ENCODE measurements at places on chromosomes 5 and 9. TPM values are rescaled to one million over a fixed set of nuclear protein-coding genes. Genes with fewer than 3 reads are reported as not detected.
A peak's percentile ranks its signal among the peaks of the same experiment; 100 is the strongest.

Gene FAM219A
- total RNA-seq = 16.5 TPM

GRCh38 chr9:136007934-136008692, 46.9 kb upstream of the UBAC1 start:
- H3K27me3 ChIP-seq = no peaks in the 10 kb centered on the region
- H3K36me3 ChIP-seq = no peaks in the 10 kb centered on the region
- no peaks in the 10 kb centered on the region for H3K4me1 ChIP-seq
- no peak overlapping the region for H3K27ac ChIP-seq
- no peak overlapping the region for H3K4me3 ChIP-seq
- no peak for DNase-seq

DNA sequence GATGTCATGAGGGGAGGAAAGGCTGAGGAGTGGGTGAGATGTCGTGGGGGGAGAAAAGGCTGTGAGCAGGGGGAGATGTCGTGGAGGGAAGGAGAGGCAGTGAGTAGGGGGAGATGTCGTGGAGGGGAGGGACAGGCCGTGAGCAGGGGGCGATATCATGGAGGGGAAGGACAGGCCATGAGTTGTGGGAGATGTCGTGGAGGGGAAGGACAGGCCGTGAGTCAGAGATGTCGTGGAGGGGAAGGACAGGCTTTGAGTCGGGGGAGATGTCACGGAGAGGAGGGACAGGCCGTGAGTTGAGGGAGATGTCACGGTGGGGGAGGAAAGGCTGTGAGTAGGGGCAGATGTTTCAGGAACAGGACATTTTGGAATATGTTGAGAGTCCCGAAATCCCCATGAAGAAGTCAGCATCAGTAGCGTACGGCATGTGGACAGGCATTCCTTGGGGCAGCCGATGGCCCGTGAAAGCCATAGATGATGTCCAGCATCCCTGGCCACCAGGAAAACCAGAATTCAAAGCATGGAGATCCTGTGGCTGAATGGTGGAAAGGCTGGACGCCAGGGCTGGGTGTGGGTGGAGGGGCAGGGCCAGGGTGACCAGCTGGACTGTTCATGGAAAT, 8.3 kb upstream of the SLC6A19 start:
- H3K36me3 ChIP-seq = no peaks in the 10 kb centered on the region
- no peak overlapping the region for H3K4me3 ChIP-seq
- no peak overlapping the region for H3K27ac ChIP-seq
- H3K4me1 ChIP-seq = no peaks in the 10 kb centered on the region

DNA sequence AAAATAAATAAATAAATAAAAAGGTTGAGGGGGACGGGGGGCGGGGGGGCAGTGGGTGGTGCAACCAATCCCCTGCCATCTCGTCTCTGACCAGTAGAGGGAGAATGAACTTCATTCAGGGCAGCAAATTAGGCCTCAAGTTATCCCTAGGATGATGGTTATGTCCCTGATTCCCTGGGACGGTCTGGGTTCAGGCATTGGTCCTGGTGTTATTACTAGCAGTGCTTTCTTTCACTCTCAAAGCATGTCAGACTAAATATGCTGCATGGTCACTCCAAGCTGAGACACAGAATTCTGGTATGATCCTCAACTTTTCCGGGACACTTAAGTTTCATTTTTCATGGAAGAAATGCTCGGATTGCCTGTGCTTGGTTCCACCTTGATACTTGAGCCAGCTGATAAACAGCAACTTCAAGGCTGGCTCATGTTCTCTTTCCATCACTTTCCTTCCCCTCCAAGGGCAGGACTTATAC, 59.4 kb downstream of the DAP start:
- peaks cover 27% of the 10 kb centered on the region for H3K4me1 ChIP-seq
- peak; percentile 39 for DNase-seq
- no peaks in the 10 kb centered on the region for H3K27me3 ChIP-seq
- peak overlapping the region; percentile 12 for H3K27ac ChIP-seq
- no peaks in the 10 kb centered on the region for H3K36me3 ChIP-seq

GRCh38 chr5:137260820-137261695, 238.1 kb downstream of the SPOCK1 start:
- no peaks in the 10 kb centered on the region for H3K4me1 ChIP-seq
- H3K4me3 ChIP-seq = no peak overlapping the region
- no peak for DNase-seq
- no peaks in the 10 kb centered on the region for H3K27me3 ChIP-seq
- H3K36me3 ChIP-seq = no peaks in the 10 kb centered on the region

Gene ALDH1A1
- 427 TPM for total RNA-seq

GRCh38 chr5:139104577-139105276, 93.4 kb downstream of the SIL1 start:
- H3K4me3 ChIP-seq = no peak overlapping the region
- no peaks in the 10 kb centered on the region for H3K4me1 ChIP-seq
- H3K36me3 ChIP-seq = no peaks in the 10 kb centered on the region
- DNase-seq = peak; percentile 62
- H3K27me3 ChIP-seq = no peaks in the 10 kb centered on the region

Gene MAST4
- total RNA-seq = 36.8 TPM

GRCh38 chr9:101176384-101176783, 147.9 kb downstream of the PLPPR1 start:
- H3K36me3 ChIP-seq = no peaks in the 10 kb centered on the region
- DNase-seq = no peak
- H3K4me3 ChIP-seq = no peak overlapping the region
- H3K27ac ChIP-seq = no peak overlapping the region

- peak overlapping the region; percentile 6 for H3K27ac ChIP-seq
- peaks cover 3% of the 10 kb centered on the region for H3K4me1 ChIP-seq
- H3K27me3 ChIP-seq = no peaks in the 10 kb centered on the region
- H3K36me3 ChIP-seq = no peaks in the 10 kb centered on the region
- H3K4me3 ChIP-seq = no peak overlapping the region
Measured at GRCh38 chr5:131281133-131281867, 17.4 kb downstream of the CDC42SE2 start.

Gene VCAN
- 72.9 TPM for total RNA-seq

DNA sequence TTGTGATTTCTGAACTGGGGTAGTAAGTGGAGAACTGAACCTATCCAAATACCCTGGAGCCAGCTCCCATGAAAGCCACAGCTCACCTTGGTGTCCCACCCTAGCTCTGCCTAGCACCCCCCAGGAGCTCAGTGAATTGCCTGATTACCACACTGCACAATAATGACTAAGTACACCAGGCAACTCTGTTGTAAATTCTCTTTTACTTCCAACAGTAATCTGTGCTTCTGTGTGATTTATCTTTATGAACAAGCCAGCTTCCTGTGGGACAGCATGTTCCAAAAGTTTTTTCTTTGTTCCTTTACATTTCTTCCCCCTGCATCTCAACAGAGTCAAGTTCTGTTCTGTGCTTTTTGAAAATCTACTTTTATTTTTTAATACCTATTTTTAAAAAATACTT, 22.1 kb upstream of the GRPEL2 start:
- no peaks in the 10 kb centered on the region for H3K4me1 ChIP-seq
- no peak overlapping the region for H3K27ac ChIP-seq
- DNase-seq = no peak
- no peaks in the 10 kb centered on the region for H3K36me3 ChIP-seq
- H3K4me3 ChIP-seq = no peak overlapping the region

DNA sequence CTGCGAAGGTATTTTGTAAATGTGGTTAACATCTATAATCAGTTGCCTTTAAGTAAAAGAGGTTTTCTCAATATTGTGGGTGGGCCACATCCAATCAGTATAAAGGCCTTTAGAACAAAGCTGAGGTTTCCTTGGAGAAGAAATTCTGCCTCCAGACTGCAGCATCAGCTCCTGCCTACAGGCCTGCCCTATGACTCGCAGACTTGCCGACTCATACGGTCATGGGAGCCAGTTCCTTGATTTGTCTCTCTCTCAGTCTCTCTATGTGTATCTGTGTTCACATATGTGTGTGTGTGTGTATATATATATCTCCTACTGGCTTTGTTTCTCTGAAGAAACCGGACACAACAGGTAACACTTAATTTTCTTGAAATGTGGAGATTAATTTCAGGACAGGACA, 45.3 kb downstream of the SLC36A1 start:
- no peak overlapping the region for H3K4me3 ChIP-seq
- no peak overlapping the region for H3K27ac ChIP-seq
- H3K36me3 ChIP-seq = no peaks in the 10 kb centered on the region
- DNase-seq = no peak
- H3K4me1 ChIP-seq = no peaks in the 10 kb centered on the region
- H3K27me3 ChIP-seq = no peaks in the 10 kb centered on the region

Gene AQP3
- total RNA-seq = 200 TPM

- H3K27ac ChIP-seq = no peak overlapping the region
- H3K36me3 ChIP-seq = no peaks in the 10 kb centered on the region
- H3K4me1 ChIP-seq = no peaks in the 10 kb centered on the region
- DNase-seq = no peak
- H3K4me3 ChIP-seq = no peak overlapping the region
Measured at GRCh38 chr5:92086059-92086811, 703.1 kb upstream of the ARRDC3 start.

Gene SH3PXD2B
- 38.0 TPM for total RNA-seq

Gene ACTBL2
- not detected for total RNA-seq

All from prostate gland (tissue), 2 donors.